ENCODE measurements at places on chromosomes 3 and 15. TPM values are rescaled to one million over a fixed set of nuclear protein-coding genes. Genes with fewer than 3 reads are reported as not detected.
A peak's percentile ranks its signal among the peaks of the same experiment; 100 is the strongest.

- DNase-seq: no peak
Observed at GRCh38 chr15:81945014-81945615, 100.7 kb downstream of the MEX3B start.

DNA sequence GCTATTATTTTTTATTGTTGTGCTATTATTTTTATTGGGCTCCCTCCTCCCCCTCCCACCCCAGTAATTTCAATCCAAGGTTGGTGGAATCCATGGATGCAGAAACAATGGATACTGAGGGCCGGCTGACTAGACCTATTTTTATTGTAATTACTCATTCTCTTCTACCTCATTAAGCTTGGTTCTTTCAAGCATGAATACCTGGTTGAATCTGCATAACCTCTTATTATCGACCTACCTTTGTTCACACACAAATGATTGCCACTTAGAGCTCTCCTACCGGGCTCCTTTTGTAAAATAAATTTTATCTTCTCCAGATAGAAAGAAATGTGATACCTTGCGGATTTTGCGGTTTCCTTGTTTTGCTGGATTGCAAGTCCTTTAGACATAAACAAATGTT is 31.6 kb downstream of the BTD start:
- DNase-seq: no peak

- no peak for DNase-seq
Observed at GRCh38 chr3:194323785-194324735, 27.1 kb downstream of the CPN2 start.

DNA sequence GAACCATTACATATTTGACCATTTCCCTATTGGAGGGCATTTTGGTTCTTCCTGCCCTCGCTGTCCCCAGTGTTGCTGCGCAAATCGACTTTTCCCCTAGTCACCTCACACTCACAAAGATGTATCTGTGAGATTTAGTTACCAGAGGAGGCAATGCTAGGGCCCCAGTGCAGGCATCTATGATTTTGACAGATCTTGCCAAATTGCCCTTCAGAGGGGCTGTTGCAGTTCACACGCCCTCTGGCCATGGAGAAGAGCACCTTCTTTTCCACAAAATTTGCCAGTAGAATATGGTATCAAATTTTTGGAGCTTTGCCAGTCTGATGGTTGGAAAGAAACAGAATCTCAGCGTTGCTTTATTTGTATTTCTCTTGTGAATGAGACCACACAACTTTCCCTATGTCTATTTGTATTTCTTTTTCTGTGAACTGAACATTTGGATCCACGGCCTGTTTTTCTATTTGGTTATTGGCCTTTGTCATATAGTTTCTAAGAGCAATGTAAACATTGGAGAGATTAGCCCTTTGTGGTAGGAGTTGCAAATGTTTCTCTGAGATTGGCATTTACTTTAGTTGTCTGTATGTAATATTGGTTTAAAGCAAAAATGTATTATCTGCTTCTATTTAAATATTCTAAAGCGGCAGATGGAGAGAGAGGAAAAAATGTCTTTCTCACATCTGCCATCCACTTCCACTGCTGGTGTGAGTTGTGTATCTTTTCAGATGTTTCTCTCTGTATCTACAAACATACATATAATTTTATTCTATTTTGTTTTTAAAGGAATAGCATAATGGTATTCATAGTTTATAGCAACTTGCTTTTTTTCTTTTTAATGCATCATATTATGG is 66.1 kb downstream of the DNASE1L3 start:
- no peak for DNase-seq

DNA sequence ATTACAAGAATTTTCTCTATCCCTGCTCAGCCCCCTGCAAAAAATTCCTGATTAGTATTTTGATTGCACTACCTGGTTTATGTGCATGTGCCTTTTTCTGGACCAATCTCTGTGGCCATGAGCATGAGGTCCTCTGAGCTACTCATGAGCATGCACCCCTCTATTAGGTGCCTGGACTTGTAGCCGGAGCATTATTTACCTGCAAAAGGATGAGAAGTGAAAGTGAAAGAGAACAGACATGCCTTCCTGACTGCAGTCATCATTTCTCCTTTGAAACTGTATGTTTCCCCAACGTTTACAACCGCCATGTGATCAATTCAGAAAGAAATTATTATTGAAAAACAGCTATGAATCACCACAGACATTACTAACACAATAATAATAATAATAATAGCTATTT is 1008.8 kb downstream of the ROBO2 start:
- DNase-seq: no peak

DNA sequence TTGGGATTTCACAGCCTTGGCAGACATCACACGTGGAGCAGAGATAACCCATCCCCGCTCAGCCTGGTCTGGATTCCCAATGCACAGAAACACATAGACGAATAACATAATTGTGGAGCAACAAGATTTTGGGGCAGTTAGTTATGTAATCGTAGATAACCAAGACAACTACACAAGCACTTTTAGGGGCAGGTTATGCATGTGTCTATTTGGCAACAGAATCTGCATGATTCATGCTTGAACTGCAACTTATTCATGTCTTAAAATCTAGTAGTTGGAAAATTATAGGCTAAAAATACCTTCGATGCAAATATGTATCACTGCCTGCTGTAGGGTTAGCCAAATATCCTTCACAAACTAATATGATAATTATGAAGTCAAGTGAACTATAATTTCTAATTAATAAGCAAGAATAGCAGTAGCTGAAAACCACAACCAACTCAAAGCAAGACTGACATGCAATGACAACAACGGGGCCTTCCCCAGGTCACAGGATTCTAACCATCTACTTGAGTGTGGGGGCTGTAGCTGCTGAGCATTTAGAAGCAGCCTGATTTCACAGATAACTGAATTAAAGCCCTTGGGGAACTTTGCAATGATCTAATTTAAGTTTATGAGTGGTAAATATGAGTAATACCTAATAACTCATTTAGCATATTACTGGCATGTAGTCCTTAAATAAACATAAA is 31.1 kb downstream of the DGKG start:
- DNase-seq: no peak

- DNase-seq: no peak
Observed at GRCh38 chr15:81284256-81285031, 39.5 kb downstream of the STARD5 start.

- no peak for DNase-seq
Observed at GRCh38 chr15:87312221-87312620, 944.3 kb downstream of the NTRK3 start.

- DNase-seq: no peak
Observed at GRCh38 chr15:33021806-33022389, 172.6 kb downstream of the FMN1 start.

DNA sequence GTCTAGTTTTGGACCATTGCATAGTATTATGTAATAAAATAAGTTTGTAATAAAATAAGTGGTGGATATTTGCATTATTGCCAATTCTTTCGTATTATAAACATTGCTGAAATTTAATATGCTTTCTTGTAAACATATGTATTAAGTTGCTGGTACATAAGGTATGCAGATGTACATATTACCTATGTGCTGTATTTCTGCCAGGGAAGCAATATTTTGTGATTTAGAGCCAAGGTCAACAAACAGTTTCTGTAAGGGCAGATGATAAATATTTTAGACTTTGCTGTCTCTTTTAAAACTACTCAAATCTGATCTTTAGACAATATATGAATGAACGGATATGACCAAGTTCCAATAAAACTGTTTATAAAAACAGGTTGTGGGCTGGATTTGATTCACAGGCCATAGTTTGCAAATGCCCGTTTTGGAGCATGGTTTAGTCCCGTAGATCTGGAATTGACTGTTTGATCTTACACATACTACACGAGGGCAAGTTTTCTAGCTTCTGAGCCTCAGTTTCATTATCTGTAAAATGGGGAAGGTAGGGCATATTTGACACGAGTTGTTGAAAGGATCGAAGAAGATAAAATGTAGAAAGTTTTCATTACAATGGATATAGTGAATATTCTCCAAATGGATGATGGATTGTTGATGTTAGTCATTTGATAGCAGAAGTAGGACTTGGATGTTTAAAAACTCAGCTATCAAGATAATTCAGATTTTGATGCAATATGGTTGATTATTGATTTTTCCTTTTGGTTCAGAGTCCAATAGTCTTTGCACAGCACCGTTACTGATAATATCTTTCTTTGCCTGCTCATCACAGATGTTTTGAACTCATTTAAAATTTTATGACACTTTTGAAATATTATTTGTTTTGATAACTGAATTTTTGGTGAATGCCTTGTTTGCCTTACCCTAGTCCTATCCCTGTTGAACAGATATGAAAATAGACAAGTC is 394.6 kb downstream of the FEZF2 start:
- DNase-seq: peak; percentile 35

DNA sequence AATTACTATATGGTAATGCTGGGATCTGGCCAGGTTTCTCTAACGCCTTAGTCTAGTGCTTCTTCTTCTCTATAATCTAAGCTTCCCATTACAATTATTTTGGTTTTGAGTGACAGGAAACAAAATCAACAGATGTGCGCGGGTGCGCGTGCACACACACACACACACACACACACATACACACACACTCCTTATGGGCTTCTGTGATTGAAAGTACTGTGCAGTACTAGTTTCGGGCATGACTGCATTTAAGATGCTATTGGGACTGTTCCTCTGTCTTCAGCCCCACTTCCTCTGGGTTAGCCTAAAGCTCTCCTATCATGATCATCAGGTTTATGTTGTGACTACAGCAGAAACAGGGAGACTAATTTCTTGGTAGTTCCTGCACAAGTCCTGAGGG is 32.2 kb downstream of the EPHB1 start:
- no peak for DNase-seq

DNA sequence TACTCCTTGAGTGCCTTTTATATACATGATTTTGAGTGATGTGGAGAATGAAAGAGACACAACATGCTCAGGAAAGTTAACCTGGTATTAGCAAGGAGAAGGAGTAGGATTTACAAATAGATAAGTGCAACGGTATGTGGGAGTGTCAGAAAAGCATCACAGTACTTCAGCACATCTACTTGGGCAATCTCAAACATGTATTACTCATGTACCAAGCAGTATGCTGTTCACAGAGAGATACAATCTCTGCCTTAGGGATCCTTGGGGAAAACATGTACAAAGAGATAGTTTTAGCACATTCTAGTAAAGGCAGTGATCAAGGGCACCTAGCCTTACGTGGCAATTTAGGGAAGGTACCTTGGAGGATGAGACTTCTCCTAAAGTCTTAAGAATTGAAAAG is 146.5 kb downstream of the FILIP1L start:
- DNase-seq: no peak

GRCh38 chr3:40518067-40518466 is 6.7 kb upstream of the ZNF621 start:
- no peak for DNase-seq

DNA sequence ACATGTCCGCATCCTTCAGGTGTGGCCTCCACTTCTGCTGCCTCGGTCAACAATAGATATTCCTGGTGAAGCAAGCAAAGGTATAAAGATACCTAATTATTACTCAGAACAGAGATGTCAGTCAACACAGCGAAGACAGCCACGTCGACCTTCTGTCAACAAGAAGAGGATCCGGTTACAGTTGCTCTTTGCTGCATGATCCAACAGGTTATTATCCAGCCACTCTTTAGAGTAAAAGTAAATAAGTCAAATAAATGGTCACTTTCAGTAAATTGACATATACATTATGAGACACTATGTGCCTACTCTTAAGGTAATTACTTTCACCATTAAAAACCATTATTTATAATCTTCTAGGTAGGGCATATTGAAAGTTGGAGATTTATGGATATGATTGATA is 356.8 kb upstream of the ATP11B start:
- no peak for DNase-seq

DNA sequence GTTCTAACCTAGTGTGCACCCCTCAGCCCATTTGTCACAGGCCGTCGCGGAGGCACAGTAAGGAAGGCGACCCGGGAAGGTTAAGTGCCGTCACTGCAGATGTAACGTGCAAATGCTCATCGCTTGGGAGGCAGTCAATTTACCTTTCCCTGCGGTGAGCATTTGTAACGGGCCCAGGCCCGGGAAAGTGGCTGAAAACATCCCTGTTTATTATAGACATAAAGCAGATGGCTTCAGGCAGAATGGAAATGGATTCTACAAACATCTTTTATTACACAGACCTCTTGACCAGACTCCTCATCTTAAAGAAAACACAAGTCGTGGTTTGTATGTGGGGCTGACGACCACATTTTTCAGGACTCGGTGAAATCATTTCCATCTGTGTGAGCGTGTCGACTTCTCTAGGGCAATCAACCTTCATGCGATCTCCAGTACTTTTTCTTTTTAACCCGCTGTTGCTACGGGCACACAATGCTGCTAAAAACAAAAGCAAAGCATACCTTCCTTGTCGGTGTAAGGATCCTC is 43.6 kb downstream of the NMNAT3 start:
- DNase-seq: no peak

DNA sequence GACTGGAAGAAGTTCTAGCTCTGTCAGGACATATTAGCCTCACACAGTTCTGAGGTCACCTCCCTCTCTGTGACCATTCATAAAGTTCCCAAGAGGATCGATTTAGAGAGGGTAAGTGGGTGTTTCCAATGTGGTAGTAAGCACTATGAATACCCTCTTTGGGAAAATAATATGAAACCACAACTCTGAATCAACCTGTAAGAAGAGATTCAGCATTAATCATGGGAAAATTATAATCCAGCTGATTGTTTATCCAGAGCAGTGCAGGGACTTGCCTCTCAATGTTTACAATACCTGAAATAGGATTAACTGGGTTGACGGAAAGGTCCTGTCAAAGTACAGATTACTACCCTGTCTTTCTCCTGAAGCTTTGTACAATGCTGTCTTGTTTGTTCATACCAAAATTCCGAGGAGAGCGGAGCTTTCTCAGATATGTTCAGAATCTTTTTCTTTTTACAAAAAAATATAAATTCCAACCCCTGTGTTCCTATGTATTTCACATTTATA is 302.9 kb upstream of the DPPA4 start:
- no peak for DNase-seq

DNA sequence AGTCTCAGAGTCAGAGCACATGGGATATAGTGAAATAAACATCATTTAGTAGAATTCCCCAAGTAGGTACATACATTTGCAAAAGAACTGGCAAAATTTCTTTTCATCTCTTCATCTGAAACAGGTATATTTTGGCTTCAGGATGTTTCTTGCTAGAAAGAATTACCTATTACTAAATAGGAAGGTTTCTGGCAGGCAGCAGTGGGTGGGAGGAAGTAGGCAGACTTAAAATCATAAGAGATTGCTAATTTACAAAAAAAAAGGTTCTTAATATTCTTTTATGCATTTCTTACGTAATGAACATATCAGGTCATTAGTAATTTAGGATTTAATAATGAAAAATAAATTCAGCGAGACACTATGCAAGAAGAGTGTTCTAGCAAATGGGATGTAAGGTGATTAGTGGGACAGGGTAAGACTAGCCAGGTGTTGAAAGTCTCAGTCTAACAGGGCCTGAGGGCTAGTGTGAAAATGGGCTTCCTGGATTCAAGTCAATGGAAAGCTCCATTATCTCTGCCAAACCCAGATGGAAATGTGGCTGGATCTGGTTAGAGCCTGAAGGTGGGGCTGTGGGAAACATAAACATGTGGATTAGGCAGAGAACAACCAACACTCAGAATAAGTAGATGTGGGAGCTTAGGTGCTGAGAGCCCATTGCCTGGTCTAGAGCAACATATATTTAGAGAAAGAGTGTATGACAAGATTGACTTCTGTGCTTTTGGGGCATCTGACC is 127.4 kb upstream of the FEZF2 start:
- DNase-seq: no peak

The IDH2 gene
- total RNA-seq: 59.2 TPM

The FEZF2 gene
- total RNA-seq: not detected

The BTLA gene
- not detected for total RNA-seq

The PROS1 gene
- total RNA-seq: 11.2 TPM

The CD80 gene
- not detected for total RNA-seq

The ANAPC13 gene
- total RNA-seq: 65.2 TPM

The MAP6D1 gene
- total RNA-seq: 2.9 TPM

The MPI gene
- 57.3 TPM for total RNA-seq
